ENCODE measurements at places on chromosomes 2 and 18. TPM values are rescaled to one million over a fixed set of nuclear protein-coding genes. Genes with fewer than 3 reads are reported as not detected.

OBSL1 gene
- 168 TPM for total RNA-seq

SGPP2 gene
- total RNA-seq, result not detected

POU3F3 gene
- 35.5 TPM for total RNA-seq

SLC5A7 gene
- total RNA-seq, result not detected

NHEJ1 gene
- 19.3 TPM for total RNA-seq

LINC00305 gene
- not detected for total RNA-seq

DYNAP gene
- not detected for total RNA-seq

- H3K27me3 ChIP-seq, result no peaks in the 10 kb centered on the region
- DNase-seq, result no peak
- H3K36me3 ChIP-seq, result no peaks in the 10 kb centered on the region
- H3K4me3 ChIP-seq, result no peak overlapping the region
These were observed 246.1 kb downstream of the FSIP2 start for GRCh38 chr2:185984670-185985069.

- H3K4me3 ChIP-seq, result no peak overlapping the region
- H3K4me1 ChIP-seq, result peaks cover 4% of the 10 kb centered on the region
- DNase-seq, result no peak
These were observed 53.9 kb upstream of the SEC11C start for GRCh38 chr18:59085797-59086196.

DNA sequence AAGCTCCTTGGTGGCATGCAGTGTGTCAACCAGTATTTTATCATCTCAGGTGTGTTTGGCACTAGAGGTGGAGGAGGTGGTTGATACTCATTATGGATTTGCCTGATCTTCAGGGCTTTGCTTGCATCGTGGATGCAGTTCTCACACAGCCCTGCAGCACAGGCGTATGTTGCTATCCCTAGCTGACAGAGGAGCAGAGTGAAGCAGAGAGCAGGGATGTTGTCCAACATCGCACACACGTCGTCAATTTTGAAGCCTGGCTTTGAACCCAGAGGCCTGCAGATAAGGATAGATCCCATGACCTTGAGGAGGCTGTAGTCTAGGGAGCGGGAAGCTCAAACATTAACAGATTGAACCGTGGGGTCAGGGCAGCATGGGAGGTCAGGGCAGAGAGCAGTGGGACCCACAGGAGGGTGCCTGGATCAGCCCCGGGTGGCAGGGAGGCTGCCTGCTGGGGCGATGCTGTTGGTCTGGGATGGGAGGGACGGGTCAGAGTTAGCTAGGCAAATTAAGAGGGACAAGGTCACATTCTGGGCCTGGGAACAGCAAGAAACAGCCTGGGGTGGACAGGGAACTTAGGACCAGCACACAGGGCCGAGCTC, 4.2 kb downstream of the RNF144A start:
- H3K36me3 ChIP-seq, result peaks cover 2% of the 10 kb centered on the region
- H3K27me3 ChIP-seq, result no peaks in the 10 kb centered on the region
- DNase-seq, result no peak
- H3K4me3 ChIP-seq, result no peak overlapping the region
- peaks cover 31% of the 10 kb centered on the region for H3K4me1 ChIP-seq
- H3K27ac ChIP-seq, result no peak overlapping the region

DNA sequence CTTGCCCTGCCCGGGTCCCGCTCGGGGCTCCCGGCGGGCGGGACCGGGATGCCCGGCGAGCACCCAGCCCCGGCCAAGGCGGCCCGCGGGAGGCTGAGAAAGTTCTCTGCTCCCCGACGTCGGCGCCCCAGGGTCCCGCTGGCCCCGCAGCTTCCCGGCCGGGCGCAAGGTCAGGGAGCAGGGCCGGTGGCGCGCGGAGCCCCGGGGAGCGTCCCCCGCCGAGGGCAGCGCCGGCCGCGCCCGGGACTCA, 331 bp downstream of the SERPINE2 start:
- H3K4me1 ChIP-seq, result peaks cover 26% of the 10 kb centered on the region
- H3K4me3 ChIP-seq, result no peak overlapping the region
- H3K27me3 ChIP-seq, result peaks cover 9% of the 10 kb centered on the region
- H3K36me3 ChIP-seq, result no peaks in the 10 kb centered on the region
- H3K27ac ChIP-seq, result no peak overlapping the region
- no peak for DNase-seq

- H3K36me3 ChIP-seq, result peaks cover 39% of the 10 kb centered on the region
- H3K27ac ChIP-seq, result no peak overlapping the region
- DNase-seq, result no peak
- H3K4me3 ChIP-seq, result no peak overlapping the region
- H3K4me1 ChIP-seq, result peaks cover 7% of the 10 kb centered on the region
These were observed 10.7 kb downstream of the BABAM2 start for GRCh38 chr2:27901234-27901633.

DNA sequence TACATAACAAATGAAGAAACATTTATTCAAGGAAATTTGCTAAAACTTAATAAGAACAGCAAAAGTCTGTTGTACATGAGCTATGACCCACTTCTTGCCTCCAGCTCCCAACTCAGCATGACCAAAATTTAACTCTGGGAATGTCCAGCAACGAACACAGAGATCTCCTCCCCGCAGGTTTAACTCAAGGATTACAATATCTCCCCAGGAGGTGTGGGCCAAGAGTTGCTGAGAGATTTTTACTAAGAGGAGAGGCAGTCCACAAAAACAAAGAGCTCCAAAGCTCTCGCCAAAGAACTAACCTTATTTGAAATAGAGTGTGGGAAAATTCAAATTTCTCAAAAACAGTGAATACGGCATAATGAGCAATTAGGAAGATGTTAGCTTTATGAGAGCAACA, 318.5 kb downstream of the GRB14 start:
- no peaks in the 10 kb centered on the region for H3K36me3 ChIP-seq
- DNase-seq, result no peak
- H3K4me3 ChIP-seq, result no peak overlapping the region

GRCh38 chr2:215019085-215019484, 119.3 kb downstream of the ABCA12 start:
- H3K4me3 ChIP-seq, result no peak overlapping the region
- no peaks in the 10 kb centered on the region for H3K27me3 ChIP-seq
- H3K36me3 ChIP-seq, result no peaks in the 10 kb centered on the region
- peaks cover 22% of the 10 kb centered on the region for H3K4me1 ChIP-seq

GRCh38 chr2:30191107-30191506, 40.2 kb upstream of the LBH start:
- peaks cover 14% of the 10 kb centered on the region for H3K27me3 ChIP-seq
- H3K36me3 ChIP-seq, result no peaks in the 10 kb centered on the region
- no peak overlapping the region for H3K4me3 ChIP-seq
- H3K27ac ChIP-seq, result no peak overlapping the region
- DNase-seq, result no peak

- no peak overlapping the region for H3K27ac ChIP-seq
- no peaks in the 10 kb centered on the region for H3K27me3 ChIP-seq
- no peak for DNase-seq
- H3K4me1 ChIP-seq, result peaks cover 3% of the 10 kb centered on the region
- no peaks in the 10 kb centered on the region for H3K36me3 ChIP-seq
- H3K4me3 ChIP-seq, result no peak overlapping the region
These were observed 187.7 kb downstream of the HDAC4 start for GRCh38 chr2:239212929-239213642.

DNA sequence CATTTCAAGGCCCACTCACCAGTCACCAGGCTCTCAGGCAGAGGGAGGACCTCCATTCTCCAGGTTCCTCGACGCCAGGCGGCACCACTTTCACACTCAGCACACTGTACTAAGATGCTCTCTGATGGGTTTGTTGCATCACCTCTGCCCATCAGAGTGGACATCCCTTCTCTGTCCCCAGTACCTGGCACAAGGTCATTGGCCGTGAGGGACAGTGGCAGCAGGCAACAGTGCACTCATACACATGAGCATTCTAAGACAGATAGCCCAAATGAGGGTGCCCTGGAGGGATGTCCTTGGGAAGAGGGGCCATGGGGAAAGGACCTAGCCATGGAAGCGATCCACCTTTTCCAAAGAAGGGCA, 3.0 kb upstream of the ADRA2B start:
- H3K4me1 ChIP-seq, result peaks cover 6% of the 10 kb centered on the region
- no peak overlapping the region for H3K27ac ChIP-seq
- no peak for DNase-seq
- no peak overlapping the region for H3K4me3 ChIP-seq
- H3K36me3 ChIP-seq, result no peaks in the 10 kb centered on the region

DNA sequence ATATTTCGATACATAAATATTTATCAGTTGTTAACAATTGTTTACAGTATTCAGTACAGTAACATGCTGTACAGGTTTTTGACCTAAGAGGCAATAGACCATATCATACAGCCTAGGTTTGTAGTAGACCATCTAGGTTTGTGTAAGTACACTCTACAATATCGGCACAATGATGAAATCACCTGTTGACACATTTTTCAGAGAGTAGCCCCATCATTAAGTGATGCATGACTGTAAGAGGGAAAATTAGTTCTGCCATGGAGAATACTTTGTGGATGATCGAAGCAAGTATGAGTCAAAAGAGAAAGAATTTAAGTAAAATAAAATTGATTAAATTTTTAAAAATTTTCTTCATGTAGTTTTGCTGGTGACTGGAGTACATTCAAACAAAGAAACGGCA, 32.6 kb downstream of the VIT start:
- DNase-seq, result no peak
- H3K36me3 ChIP-seq, result no peaks in the 10 kb centered on the region
- no peak overlapping the region for H3K27ac ChIP-seq
- H3K4me1 ChIP-seq, result peaks cover 15% of the 10 kb centered on the region

DNA sequence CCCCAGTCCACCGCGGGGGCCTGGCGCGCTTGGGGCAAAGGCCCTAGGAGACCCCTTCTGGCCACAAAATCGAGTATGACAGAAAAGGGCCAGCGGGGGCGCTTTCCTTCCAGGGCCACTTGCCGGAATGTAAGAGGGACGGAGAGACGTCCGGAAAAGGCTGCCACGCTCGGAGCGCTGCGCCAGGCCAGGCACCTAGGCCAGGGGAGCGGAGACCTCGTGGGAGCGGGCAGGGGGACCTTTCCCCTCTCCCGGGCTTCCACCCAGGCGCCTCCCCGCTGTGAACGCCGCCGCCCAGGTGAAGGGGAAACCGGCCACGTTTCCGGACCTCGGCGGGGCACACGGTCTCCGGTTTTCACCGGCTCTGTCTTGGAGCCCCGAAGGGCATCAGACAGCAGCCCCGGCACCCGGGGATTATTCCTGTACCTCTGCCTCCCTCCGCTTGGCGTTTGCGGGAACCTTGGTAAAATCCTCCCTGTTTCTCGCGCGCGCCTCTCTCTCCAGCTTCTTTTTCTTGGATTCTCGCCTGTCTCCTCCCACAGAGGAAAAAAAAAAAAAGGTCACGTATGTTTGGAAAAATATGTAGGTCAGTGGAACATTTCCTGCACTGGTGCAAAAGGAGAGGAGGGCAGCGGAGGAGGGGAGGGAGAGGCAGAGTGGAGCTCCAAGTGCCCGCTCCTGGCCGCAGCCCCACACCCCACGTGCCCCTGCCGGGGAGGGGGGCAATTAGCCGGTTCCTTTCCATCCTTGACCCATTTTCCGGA, 1.2 kb upstream of the NPAS2 start:
- H3K4me3 ChIP-seq, result peak overlapping the region; percentile 82
- H3K27me3 ChIP-seq, result no peaks in the 10 kb centered on the region
- peak; percentile 86 for DNase-seq
- H3K36me3 ChIP-seq, result no peaks in the 10 kb centered on the region
